ENCODE measurements at places on chromosomes 7 and 10.

GRCh38 chr10:1100691-1101368, 44.6 kb downstream of the WDR37 start:
- H3K27ac ChIP-seq = peak overlapping the region; percentile 88
- H3K27me3 ChIP-seq = no peaks in the 10 kb centered on the region
- H3K4me1 ChIP-seq = peaks cover 37% of the 10 kb centered on the region
- DNase-seq = peak; percentile 22
- H3K36me3 ChIP-seq = peaks cover 57% of the 10 kb centered on the region

- peaks cover 53% of the 10 kb centered on the region for H3K4me1 ChIP-seq
- H3K27me3 ChIP-seq = no peaks in the 10 kb centered on the region
- H3K27ac ChIP-seq = no peak overlapping the region
- DNase-seq = no peak
- no peaks in the 10 kb centered on the region for H3K36me3 ChIP-seq
- H3K4me3 ChIP-seq = no peak overlapping the region
Measured at GRCh38 chr7:44067064-44067951, 1.9 kb upstream of the PGAM2 start.

DNA sequence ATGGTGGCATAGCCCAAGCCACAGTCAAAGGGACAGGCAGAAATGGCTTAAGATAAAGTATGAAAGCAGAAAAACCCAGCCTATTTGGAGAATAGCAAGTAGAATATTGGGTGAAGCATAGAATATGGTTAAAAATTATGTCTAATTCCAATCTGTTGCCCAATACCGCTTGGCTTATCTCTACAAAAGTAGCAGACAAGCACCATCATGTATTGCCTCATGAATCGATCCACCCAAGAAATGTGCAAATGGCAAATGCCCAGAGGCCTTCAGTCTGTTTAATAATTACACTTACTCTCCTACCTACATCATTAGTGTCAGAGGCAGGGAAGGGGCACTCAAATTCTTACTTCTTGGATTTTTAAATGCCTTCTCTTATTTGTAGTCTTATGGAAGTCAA, 130.9 kb upstream of the ADAM12 start:
- H3K4me1 ChIP-seq = peaks cover 12% of the 10 kb centered on the region
- H3K27ac ChIP-seq = no peak overlapping the region
- no peaks in the 10 kb centered on the region for H3K36me3 ChIP-seq
- DNase-seq = no peak
- peaks cover 7% of the 10 kb centered on the region for H3K27me3 ChIP-seq

- peaks cover 26% of the 10 kb centered on the region for H3K27me3 ChIP-seq
- peak overlapping the region; percentile 10 for H3K4me3 ChIP-seq
- no peak overlapping the region for H3K27ac ChIP-seq
- DNase-seq = peak; percentile 44
- H3K4me1 ChIP-seq = no peaks in the 10 kb centered on the region
Measured at GRCh38 chr10:119608316-119609155, 11.8 kb upstream of the TIAL1 start.

DNA sequence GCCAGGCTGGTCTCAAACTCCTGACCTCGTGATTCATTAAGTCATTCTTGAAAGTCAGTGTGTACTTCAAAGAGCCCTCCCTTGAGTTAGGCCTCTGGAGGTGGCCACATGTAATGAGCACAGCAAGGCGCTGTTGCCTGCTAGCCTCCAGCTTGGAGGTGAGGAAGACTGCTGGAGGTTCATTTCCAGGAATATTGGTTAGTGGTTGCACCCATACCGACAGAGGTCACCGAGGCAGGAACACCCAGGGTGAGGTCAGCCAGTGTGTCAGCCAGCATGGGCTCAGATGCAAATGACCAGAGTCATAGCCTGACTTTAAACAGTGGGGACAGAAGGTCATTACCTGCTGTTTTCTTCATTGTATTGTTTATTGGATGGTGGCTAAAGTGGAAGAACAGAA, 85.0 kb downstream of the PLPP4 start:
- peaks cover 5% of the 10 kb centered on the region for H3K4me1 ChIP-seq
- DNase-seq = no peak
- no peak overlapping the region for H3K4me3 ChIP-seq
- peaks cover 17% of the 10 kb centered on the region for H3K27me3 ChIP-seq
- no peak overlapping the region for H3K27ac ChIP-seq

DNA sequence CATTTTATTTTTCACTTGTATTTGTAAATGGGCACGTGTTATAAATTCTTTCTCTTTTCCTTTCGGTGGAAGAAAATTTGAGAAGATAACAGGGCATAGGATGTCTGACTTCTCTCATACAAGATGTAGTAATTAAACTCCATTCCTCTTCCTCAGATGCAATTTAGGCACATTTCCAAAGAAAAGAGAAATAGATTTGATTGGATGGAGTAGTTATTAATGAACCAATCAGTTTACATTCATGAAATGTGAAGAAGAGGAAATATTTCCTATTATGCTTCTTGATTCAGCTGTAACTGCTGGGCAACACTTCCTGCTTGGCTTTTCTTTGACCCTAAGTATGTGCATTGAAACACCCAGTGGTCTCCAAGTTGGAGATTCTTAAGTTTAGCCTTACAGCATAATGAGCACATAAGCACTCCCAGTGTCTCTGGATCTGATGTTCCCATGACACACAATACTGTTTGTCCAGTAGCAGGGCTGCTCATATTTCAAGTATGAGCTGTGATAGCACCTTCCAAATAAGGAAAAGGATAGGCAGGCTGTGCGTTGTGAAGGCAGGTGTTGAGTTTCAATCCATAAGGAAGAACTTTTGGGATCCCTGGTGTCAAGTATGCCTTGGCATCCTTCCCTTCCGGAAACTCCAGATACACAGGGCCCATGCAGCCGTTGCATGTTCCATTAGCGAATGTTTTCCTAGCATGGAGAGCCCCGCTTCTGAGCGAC, 33.4 kb upstream of the COBL start:
- no peak overlapping the region for H3K27ac ChIP-seq
- no peaks in the 10 kb centered on the region for H3K36me3 ChIP-seq
- H3K27me3 ChIP-seq = peaks cover 8% of the 10 kb centered on the region
- peaks cover 7% of the 10 kb centered on the region for H3K4me1 ChIP-seq
- no peak for DNase-seq

DNA sequence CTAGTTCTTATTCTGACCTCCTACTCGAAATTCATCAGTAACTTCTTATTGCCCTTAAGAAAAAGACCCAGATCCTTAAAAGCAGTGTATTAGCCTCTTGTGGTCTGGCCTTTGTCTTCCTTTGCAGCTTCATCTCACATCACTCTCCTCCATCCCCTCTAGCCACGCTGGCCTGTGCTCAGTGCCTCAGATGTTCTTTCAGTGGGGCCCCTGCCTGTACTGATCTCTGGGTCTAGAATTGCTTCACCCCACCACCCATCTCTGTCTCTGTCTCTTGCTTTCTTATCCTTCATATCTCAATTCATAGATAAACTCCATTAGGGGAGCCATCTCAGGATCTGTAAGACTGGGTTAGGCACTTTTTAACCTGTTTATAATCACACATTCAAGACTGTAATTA, 1178.5 kb upstream of the C7orf33 start:
- H3K36me3 ChIP-seq = no peaks in the 10 kb centered on the region
- no peaks in the 10 kb centered on the region for H3K4me1 ChIP-seq
- no peaks in the 10 kb centered on the region for H3K27me3 ChIP-seq
- no peak overlapping the region for H3K27ac ChIP-seq
- no peak for DNase-seq

DNA sequence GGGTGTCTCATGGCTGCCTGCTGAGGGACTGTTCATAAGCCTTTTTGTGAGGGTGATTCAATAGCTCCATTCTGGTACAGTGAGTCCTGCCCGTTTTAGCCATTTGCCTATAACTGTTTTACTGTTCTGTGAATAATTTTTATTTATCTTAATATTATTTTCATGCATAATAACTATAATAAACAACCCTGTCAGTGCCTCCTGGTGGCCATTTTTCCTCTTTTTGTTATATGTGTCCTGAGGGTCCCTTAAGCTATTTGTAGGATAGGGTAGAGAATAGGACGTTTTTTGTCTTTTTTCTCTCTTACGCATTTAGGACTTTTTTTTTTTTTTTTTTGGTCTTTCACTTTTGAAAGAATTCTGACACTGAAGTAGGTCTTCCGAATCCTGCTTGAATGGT, 2.9 kb downstream of the C1QL3 start:
- peaks cover 32% of the 10 kb centered on the region for H3K4me1 ChIP-seq
- no peak overlapping the region for H3K27ac ChIP-seq
- peaks cover 70% of the 10 kb centered on the region for H3K27me3 ChIP-seq
- H3K4me3 ChIP-seq = peak overlapping the region; percentile 83

GRCh38 chr7:155299535-155300202, 2.0 kb downstream of the INSIG1 start:
- no peak for DNase-seq
- H3K36me3 ChIP-seq = peaks cover 44% of the 10 kb centered on the region
- H3K27ac ChIP-seq = peak overlapping the region; percentile 96
- peaks cover 48% of the 10 kb centered on the region for H3K4me1 ChIP-seq
- H3K4me3 ChIP-seq = peak overlapping the region; percentile 91

GRCh38 chr10:113740850-113741249, 10.6 kb upstream of the PLEKHS1 start:
- H3K27ac ChIP-seq = no peak overlapping the region
- no peaks in the 10 kb centered on the region for H3K36me3 ChIP-seq
- no peak for DNase-seq
- H3K4me1 ChIP-seq = no peaks in the 10 kb centered on the region
